ENCODE measurements at places on chromosomes 16 and 17.

DNA sequence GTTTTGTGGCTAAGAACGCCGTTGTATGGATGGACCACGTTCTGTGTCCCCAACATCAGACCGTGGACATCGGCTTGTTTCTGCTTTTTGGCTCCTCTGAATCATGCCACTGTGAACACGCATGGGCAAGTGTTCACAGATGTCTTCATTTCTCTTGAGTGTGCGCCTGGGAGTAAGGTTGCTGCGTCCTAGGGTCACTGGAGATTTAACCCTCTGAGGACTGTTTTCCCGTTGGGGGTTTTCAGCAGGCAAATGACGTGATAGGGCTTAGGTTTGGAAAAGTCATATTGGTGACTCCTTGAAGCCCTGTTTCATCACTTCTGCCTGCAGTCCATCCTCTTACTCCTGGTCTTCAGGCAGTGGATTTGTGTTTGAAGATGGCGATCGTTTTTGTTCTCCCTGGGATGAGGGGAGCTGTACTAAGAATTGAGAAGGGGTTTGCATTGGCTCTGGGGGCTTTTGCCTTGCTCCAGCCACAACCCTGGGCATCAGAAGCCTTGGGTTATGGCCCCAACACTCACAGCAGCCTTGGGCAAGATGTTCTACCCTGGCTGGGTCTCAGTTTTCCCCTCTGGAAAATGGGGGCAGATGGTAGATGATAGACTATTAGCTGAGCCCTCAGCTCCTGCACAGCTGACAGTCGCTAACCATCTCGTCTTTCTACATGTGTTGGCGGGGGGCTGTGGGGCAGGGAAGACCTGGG, 67.2 kb upstream of the CIBAR2 start:
- DNase-seq = no peak

GRCh38 chr16:3948378-3948995, 68.0 kb upstream of the CREBBP start:
- DNase-seq = no peak

GRCh38 chr17:65886315-65887245, 305.4 kb downstream of the CEP112 start:
- no peak for DNase-seq

DNA sequence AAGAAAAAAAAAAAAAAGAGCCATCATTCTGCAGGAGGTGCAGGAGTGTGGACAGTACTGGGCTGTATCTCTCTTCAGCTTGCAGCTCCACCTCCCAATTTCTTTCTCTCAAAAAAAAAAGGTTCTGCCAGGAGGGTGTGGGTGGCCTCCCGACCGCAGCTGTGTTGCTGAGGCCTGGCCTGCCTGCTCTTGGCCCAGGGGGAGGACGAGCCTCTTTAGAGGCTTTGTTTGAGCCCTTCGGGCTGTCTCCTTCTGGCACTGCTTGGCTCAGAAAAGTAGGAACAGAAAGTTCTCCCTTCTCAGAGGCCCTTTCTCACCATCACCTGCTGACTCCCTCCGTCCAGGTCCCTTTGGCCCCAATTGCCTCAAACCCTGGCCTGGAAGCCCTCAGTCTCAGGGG, 22.2 kb upstream of the C17orf107 start:
- DNase-seq = no peak

GRCh38 chr16:81040131-81040530, 4.5 kb downstream of the ATMIN start:
- no peak for DNase-seq

DNA sequence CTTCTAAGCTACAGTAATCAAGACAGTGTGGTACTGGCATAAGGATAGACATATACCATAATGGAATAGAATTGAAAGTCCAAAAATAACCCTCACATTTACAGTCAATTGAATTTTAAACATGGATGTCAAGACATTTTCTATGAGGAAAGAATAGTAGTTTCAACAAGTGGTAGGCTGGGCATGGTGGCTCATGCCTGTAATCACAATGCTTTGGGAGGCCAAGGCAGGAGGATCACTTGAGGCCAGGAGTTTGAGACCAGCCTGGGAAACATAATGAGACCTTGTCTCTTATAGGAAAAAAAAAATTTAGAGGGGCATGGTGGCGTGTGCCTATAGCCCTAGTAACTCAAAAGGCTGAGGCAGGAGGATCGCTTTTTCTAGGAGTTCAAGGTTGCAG, 122.8 kb upstream of the TBX2 start:
- no peak for DNase-seq

DNA sequence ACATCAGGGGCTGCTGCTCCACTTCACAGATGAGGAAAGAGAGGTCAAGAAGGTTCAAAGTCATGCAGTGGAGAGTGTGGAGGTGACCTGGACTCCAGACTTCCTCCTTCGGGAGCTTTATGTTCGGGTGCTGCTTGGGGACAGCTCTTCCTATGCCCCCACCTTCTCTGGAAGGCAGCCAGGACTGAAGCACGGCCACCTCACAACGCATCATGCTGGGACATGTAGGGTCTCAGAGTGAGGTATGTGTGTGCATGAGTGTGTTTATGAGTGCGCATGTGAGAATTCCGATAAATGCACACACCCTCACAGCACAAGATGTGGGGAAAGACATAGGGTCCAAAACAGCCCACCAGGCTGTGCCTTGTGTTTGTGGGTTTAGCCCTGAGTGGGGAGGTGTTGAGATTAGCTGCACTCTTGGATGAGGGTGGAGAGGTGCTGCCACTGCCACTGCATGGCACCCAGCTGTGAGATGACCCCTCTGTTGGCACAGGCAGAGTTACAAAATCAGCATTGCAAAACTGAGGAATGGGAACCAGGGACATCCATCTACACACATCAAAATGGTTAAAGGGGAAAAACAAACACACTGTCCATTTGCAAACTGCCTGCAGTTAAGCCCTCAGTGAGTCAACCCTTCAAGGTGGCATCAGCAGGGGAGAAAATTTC, 367.4 kb downstream of the SEC14L1 start:
- no peak for DNase-seq

GRCh38 chr17:36153895-36154610, 22.4 kb downstream of the TBC1D3B start:
- DNase-seq = no peak

- DNase-seq = no peak
Observed at GRCh38 chr16:85145734-85146531, 33.7 kb upstream of the CIBAR2 start.

DNA sequence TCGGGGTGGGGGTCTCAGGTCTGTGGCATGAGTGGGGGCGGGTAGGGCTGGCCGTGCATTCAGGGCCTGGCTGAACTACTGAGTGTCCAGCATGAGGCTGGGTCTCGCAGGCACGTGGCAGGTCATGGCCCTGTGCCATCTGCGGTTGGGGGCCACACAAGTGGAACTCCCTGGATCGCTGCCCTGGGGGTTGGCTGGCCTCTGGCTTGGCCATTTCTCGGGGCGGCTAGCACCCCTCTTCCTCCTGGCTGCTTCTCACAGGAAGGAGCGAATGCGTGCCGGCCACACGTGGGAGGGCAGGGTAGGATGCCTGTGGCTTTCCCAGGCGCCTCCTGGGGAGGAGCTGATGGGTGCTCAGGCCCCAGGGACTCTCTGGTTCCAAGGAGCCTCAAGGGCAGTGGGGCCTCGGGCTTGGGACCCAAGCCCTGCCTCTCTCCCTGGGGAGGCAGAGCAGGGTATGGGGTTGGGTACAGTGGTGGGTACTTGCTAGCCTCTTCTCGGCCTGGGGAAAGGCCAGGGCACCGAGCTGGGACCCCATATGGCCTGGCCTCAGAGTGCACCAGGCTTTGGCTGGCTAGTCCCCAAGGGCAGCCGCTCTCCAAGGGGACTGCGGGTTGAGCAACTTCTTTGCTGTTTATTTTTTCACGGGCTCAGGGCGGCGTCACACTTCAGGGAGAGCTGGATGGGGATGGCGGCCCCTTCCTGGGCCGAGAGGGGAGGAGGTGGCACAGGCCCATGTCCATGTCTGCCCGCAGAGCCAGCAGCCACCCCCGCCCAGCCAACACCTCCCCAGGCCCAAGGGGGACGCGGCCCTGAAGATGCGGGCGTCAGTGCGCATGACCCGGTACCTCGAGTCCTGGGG, 37.5 kb downstream of the ADCY7 start:
- DNase-seq = no peak

DNA sequence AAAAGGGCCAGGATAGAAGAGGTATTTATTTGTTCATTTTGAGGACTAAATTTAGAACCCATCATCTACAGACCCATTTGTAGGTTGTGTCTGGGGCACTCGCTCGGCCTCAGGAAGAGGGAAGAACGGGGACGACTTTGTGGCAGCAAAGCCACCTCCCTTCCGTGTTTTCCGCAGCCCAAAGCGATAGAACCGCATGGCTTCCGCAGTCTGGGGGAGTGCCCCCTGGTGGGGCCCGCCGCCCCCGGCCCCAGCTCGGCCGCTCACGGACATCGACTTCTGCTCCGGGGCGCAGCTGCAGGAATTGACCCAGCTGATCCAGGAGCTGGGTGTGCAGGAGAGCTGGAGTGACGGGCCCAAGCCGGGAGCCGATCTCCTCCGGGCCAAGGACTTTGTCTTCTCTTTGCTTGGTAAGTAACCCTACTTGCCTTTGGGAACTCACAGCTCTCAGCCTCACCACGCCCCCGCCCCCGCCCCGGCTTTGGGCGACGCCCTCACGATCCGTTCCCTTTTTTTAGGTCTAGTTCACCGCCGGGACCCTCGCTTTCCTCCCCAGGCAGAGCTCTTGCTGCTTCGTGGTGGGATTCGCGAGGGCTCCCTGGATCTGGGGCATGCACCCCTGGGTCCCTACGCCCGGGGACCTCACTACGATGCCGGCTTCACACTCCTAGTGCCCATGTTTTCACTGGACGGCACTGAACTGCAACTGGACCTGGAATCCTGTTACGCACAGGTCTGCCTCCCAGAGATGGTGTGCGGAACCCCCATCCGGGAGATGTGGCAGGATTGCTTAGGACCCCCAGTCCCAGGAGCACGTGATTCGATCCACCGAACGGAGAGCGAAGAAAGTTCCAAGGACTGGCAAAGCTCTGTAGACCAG, 681 bp downstream of the TMEM102 start:
- no peak for DNase-seq

GRCh38 chr17:74804683-74805082, 28.5 kb upstream of the NAT9 start:
- DNase-seq = no peak

DNA sequence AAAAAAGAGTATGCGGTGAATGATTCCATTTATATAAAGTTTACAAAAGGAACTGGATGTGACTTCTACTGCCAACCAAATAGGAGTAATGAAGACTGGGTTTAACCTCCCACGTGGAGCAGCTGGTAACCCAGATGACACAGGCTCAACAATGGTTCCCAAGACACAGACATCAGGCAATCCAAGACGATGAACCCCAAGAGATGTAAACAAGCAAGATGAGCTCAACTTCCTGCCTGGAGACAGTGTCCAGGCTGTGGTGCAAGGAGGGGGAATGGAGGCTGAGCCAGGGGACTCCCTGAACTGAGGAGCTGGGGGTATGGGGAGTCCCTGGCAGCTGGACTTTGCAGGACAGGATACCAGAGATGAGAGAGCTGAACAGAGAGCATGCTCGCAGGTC, 104.7 kb downstream of the LITAF start:
- DNase-seq = no peak

- DNase-seq = no peak
Observed at GRCh38 chr16:19812986-19813385, 71.7 kb downstream of the GPRC5B start.

GRCh38 chr16:13756411-13757140, 163.4 kb upstream of the ERCC4 start:
- DNase-seq = no peak

DNA sequence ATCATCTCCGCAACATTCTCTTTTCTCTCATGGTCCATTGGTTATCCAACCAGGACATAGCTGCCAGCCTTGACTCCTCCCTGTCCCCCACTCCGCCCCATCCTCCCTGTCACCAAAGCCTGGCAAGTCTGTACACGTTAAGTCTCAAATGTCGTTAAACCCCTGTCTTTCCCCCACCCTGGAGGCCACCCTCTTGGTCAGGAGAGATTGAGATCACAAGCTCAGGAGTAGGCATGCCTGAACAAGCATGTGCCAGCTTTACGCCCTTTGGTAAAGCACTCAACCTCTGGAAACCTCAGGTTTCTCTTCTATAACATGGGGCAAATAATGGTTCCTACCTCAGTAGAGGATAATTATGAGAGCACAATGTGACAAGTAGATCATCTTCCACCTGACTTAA, 38.1 kb upstream of the CCL1 start:
- no peak for DNase-seq
